ENCODE measurements at places on chromosomes 7 and 10.
A peak's percentile ranks its signal among the peaks of the same experiment; 100 is the strongest.

DNA sequence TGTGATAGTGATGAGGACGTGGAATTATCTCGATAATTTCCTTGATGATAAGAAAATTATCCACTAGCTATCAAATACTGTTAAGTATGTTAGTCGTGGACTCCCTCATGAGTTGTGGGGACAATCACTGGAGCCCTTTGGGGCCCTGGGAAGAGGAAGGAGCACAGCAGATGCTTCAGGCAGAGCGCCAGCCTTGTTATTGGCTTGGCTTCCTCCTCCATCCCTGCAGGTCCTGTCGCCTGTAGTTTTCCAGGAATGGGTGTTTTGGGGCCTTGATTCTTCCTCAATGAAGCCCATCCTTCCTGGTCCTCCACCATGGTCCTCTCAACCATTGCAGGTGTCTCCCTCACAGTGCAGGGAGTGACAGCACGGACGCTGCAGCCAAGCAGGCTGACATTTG lies 32.5 kb upstream of the ZNF32 start:
- peaks cover 20% of the 10 kb centered on the region for H3K4me1 ChIP-seq
- no peak for DNase-seq
- no peaks in the 10 kb centered on the region for H3K36me3 ChIP-seq
- no peak overlapping the region for H3K4me3 ChIP-seq
- H3K27me3 ChIP-seq = no peaks in the 10 kb centered on the region
- no peak overlapping the region for H3K27ac ChIP-seq

DNA sequence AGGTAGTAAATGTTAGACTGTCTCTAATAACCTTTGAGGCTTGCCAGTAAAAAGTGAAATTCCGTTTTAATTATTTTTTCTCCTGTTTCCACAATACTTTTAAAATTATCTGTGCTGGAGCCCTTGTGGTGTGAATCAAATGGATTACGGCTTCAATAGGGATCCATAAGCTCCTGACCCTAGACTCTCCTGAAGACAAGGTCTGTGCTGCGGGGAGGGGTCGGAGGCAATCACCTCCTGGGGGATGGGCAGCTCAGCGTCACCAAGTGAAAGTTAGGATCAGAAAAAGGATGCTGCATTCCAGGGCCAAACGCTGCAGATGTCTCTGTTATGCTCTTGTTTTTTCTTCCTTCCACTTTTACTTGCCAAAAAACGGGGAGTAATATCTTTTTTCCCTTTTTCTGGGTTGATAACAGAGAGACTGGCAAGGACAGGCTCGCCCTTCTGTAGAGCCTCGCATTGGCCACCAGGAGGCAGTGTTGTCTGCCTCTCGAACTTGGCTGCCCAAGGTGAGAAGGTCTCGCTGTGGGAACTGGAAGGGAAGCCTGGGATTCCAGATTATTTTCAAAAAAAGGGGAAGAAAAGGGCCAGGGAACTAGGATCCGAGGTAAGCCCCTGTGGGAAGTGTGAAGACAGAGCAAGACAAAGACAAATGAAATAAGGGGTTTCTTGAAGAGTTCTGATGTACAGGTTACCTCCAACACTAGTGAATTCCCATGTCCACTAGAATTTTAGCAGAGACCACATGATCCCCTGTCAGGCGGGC lies 621.9 kb downstream of the ACTR3B start:
- H3K4me1 ChIP-seq = no peaks in the 10 kb centered on the region
- H3K4me3 ChIP-seq = no peak overlapping the region
- no peak overlapping the region for H3K27ac ChIP-seq
- no peaks in the 10 kb centered on the region for H3K36me3 ChIP-seq
- peak; percentile 3 for DNase-seq
- no peaks in the 10 kb centered on the region for H3K27me3 ChIP-seq

DNA sequence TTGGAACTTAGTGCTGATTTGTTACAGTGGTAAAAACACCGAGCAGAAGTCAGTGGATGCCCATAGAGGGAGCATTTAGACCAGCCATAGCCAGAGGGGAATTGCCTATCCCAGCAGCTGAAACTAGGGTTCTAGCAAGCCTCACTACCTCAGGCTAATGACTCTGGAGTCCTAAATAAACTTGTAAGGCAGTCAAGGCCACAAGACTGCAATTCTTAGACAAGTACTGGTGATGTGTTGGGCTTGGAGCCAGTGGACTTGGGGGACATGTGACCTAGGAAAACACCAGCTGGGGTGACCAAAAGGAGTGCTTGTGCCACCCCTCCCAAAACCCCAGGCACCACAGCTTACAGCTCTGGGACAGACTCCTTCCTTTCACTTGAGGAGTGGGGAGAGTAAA lies 209.0 kb downstream of the MAGI2 start:
- H3K27me3 ChIP-seq = no peaks in the 10 kb centered on the region
- no peaks in the 10 kb centered on the region for H3K36me3 ChIP-seq
- H3K27ac ChIP-seq = no peak overlapping the region

- no peak overlapping the region for H3K27ac ChIP-seq
- H3K4me3 ChIP-seq = no peak overlapping the region
- DNase-seq = no peak
- H3K27me3 ChIP-seq = no peaks in the 10 kb centered on the region
Observed at GRCh38 chr7:25087855-25088254, 37.2 kb downstream of the CYCS start.

GRCh38 chr10:58990693-58991092 lies 185.8 kb upstream of the PHYHIPL start:
- H3K4me3 ChIP-seq = no peak overlapping the region
- H3K4me1 ChIP-seq = no peaks in the 10 kb centered on the region
- no peak overlapping the region for H3K27ac ChIP-seq
- DNase-seq = no peak

GRCh38 chr7:156478486-156478885 lies 162.1 kb upstream of the RNF32 start:
- no peaks in the 10 kb centered on the region for H3K4me1 ChIP-seq
- H3K36me3 ChIP-seq = no peaks in the 10 kb centered on the region
- H3K27me3 ChIP-seq = no peaks in the 10 kb centered on the region
- no peak overlapping the region for H3K27ac ChIP-seq
- no peak overlapping the region for H3K4me3 ChIP-seq

GRCh38 chr10:12701696-12702095 lies 299.8 kb downstream of the CCDC3 start:
- no peak overlapping the region for H3K4me3 ChIP-seq
- H3K36me3 ChIP-seq = no peaks in the 10 kb centered on the region
- peaks cover 43% of the 10 kb centered on the region for H3K4me1 ChIP-seq
- DNase-seq = no peak
- no peaks in the 10 kb centered on the region for H3K27me3 ChIP-seq
- H3K27ac ChIP-seq = no peak overlapping the region

GRCh38 chr7:95527776-95528250 lies 42.1 kb downstream of the ASB4 start:
- no peak overlapping the region for H3K27ac ChIP-seq
- H3K4me3 ChIP-seq = no peak overlapping the region
- H3K36me3 ChIP-seq = no peaks in the 10 kb centered on the region
- H3K4me1 ChIP-seq = no peaks in the 10 kb centered on the region
- DNase-seq = no peak
- peaks cover 5% of the 10 kb centered on the region for H3K27me3 ChIP-seq

DNA sequence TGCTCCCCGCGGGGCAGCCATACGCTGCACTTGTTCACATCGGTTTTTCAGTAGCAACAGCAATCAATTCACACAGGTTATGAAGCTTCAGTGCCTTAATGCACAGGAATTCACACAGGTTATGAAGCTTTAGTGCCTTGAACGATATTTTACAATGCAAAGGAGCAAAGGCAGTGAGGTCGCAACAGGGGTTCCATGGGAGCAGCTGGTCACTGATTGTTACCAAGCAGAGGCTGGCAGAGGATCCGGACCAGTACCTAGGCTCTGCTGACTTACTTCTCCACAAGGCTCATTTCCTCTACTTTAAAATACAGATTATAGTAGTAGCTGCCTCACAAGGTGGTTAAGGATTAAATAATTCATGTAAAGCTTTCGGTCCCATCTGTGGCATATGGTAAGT lies 95.2 kb upstream of the ODAD2 start:
- DNase-seq = no peak
- no peak overlapping the region for H3K4me3 ChIP-seq
- H3K36me3 ChIP-seq = no peaks in the 10 kb centered on the region

DNA sequence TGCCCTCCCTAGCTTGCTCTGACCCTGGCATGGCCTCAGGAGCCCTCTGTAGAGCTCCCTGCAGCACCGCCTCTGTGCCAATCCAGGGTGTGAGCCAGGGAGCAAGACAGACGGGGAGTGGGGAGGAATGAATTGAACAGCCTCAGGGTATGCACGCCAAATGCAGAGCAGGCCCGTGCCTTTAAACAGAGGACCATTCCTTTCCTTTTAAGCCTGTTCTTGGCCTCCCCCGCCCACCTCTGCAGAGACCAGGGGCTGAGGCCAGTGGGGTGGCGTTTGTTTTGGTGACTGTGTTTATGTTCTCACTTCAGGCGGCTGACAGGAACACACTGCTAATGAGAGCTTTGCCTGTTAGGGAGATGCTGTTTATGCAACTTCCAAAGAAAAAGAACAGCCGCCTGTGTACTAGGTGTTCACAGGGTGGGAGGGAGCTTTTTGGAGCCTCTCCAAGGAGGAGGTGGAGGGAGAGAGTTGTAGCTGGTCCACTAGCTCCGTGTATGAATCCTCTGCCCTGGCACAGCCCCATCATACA lies 528.1 kb upstream of the DPP6 start:
- H3K36me3 ChIP-seq = no peaks in the 10 kb centered on the region
- H3K4me1 ChIP-seq = no peaks in the 10 kb centered on the region
- no peak for DNase-seq

All from GM23248 (cell line).